ENCODE measurements at places on chromosomes 16 and 17.
A peak's percentile ranks its signal among the peaks of the same experiment; 100 is the strongest.

DNA sequence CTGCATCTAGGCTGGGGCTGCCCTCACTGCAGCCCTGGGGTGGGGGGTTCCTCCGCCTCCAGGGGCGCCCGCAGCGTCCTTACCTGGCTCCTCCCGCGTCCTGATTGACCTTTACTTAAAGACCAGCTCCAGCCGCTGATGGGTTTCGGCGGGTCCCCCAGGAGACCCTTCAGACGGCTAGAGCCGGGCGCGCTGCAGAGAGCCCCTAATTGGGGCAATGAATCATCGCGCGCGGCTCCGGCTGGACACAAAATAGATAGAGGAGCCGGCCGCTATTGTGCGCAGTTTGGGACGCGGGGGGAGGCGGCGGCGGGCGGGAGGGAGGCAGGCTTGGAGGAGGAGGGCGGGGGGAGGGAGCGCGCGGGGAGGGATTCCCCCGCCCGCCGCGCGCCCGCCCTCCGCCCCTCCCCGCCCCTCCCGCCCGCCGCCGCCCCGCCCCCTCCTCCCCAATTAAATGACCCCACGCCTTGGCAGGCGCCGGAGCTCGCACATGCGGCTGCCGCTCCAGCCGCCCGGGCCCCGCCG lies 56.5 kb upstream of the CIBAR2 start:
- DNase-seq = no peak

DNA sequence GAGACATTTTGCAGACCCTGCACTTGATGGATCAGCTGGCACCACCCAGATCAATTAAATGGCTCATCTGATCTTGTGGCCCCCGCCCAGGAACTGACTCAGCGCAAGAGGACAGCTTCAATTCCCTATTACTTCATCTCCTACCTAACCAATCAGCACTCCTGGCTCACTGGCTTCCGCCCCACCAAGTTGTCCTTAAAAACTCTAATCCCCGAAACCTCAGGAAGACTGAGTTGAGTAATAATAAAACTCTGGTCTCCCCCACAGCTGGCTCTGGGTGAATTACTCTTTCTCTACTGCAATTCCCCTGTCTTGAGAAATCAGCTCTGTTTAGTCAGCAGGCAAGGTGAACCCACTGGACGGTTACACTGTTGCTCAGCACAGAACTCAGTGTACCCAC lies 23.6 kb downstream of the SPPL2C start:
- no peak for DNase-seq

DNA sequence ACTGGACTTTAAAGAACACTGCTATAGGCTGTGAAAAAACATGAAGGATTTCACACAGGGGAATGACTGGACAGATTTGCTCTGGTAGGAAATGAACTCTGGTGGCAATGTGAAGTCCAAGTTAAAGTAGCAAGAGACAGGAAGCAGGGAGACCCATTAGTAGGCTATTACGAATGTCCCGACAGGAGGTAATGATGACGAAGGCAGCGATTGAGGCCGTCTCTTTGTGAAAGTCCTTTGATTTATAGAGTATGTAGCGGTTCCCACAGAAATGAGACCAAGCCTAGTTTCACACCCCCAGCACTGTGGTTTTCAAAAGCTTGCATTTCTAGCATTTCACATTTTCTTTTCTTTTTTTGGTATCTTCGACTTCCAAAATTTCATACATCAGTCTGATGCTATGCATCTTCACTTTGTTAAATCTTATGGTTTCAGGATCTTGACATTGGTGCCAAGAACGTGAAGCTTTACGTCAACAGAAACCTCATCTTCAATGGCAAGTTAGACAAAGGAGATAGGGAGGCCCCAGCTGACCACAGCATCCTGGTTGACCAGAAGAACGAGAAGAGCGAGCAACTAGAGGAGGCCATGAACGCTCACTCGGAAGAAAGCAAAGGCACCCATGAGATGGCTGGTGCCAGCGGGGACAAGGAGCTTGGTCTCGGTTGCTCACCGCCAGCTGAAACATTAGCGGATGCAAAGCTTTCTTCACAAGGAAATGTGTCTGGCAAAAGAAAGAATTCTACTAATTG lies 189.8 kb downstream of the KATNIP start:
- no peak for DNase-seq

GRCh38 chr16:10039220-10040096 lies 142.8 kb downstream of the GRIN2A start:
- DNase-seq = no peak

DNA sequence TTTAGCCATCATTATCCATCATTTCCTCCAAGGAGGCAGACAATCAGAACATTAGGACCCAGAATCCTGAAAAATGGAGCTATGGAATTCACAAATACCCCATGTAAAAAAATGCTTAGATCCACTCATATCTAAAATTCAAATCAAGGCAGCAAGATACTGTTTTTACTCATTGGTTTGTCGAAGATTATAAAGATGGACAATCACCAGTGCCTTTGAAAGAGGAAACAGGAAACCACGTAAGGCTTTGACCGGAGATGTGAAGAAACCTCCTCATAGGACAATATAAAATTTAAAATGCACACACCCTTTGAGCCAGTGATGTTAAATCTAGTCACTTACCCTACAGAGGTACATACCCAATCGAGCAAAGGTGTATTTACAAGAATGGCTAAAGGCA lies 130.0 kb downstream of the XYLT1 start:
- no peak for DNase-seq

DNA sequence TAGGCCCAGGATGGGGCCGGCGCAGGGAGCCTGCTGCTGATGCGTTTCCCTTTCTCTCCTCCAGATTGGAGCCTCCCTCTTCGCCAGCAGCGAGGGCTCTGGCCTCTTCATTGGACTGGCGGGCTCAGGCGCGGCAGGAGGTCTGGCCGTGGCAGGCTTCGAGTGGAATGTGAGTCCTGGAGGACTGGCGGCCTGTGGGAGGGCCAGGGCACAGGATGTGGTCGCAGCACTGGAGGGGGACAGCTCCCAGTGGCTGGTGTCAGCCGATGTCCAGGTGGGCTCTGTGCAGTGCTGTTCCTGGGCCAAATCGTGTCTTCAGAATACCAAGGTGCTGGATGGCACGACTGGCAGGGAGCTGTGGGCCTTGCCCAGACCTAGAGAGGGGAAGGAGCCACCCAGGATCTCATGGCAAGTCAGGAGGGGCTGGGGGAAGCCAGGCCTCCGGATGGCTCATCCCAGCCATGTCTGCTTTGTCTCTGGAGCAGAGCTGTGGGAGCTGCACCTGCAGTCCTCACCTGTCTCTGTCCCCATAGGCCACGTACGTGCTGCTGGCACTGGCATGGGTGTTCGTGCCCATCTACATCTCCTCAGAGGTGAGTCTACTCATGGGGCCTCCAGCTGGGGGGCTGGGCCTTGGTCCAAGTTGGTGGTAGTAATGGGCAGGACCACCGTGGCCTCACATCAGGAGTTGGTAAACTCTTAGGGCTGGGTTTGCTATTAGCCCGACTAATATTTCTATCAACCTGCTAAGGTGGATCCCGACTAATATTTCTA lies 7.3 kb downstream of the SLC5A10 start:
- no peak for DNase-seq

DNA sequence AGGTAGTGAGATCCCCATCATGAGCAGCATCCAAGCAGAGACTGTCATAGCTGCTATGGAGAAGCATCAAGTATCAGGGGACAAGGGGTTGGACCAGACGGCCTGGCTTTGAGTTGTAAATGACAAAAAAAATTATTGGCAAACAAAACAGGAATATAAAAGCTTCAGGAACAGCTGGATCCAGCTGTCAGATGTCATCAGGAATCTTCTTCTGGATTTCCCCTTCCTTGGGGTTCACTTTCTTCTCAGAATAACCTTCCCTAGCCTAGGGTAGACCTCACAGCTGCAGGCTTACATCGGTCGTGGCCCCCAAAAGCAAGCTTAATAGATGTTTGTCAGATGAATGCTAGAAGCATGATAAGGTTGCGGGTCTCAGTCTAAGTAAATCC lies 17.2 kb upstream of the RAI1 start:
- DNase-seq = no peak

DNA sequence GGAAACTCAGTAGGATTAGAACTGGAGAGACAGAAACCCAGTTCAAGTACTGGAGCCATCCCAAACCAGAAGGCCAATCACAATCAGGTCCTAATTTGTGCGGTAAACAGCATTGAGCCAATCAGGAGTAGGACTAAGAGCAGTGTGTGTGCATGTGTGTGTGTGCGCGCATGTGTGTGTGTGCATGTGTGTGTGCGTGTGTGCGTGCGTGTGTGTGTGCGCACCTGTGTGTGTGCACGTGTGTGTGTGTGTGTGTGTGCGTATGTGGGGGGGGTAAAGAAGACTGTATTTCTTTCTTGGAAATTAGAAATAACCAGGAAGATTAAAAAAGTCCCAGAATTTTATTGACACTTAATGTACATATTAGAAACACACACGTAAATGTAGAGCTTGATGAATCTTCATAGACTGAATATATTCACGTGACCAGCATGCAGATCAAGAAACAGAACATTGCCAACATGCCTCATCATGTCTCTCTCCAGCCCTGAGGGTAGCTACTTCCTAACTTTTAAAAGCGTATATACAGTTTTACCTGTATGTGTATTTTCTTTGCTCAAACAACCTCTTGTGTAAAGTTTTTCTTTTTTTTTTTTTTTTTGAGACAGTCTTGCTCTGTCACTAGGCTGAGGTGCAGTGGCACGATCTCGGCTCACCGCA lies 919 bp upstream of the DHRS7C start:
- no peak for DNase-seq

DNA sequence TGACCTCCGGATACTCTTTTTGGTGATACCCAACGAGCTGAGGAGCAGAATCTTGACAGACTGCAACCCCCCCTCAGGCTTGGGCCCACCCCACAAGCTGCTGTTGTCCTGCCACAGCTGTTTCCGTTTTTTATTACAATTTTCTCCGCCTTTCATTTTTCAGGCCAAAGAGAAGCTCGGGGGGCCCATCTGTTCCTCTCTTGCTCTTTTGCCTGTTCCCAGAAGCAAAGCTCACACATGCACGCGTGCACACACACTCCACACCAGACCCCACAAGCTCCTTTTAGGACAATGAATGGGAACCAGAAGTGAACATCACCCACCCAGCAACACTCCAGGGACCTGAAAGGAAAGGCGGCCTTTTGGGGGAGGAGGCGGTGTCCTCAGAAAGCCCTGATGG lies 16.3 kb downstream of the SOX9 start:
- no peak for DNase-seq

GRCh38 chr16:1330260-1330914 lies 3.1 kb upstream of the BAIAP3 start:
- DNase-seq = no peak

DNA sequence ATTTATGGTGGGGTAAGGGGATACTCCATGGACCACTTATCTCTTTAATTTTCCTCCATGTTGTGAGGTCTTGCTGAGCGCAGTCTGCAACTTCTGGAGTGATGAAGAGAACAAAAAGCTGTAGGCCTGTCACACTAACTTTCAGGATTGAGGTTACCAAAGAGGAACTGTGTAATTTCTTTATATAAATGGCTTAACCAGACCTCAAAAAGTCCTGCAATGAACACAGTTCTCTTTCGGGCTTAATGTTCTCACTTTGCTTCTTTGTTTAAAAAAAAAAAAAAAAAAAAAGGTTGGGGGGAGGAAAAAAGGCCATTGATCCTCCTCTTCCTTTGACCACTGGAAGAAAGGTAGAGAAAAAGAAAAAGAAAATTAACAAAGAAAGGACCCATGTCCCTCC lies 86.8 kb upstream of the SOX9 start:
- DNase-seq = no peak

DNA sequence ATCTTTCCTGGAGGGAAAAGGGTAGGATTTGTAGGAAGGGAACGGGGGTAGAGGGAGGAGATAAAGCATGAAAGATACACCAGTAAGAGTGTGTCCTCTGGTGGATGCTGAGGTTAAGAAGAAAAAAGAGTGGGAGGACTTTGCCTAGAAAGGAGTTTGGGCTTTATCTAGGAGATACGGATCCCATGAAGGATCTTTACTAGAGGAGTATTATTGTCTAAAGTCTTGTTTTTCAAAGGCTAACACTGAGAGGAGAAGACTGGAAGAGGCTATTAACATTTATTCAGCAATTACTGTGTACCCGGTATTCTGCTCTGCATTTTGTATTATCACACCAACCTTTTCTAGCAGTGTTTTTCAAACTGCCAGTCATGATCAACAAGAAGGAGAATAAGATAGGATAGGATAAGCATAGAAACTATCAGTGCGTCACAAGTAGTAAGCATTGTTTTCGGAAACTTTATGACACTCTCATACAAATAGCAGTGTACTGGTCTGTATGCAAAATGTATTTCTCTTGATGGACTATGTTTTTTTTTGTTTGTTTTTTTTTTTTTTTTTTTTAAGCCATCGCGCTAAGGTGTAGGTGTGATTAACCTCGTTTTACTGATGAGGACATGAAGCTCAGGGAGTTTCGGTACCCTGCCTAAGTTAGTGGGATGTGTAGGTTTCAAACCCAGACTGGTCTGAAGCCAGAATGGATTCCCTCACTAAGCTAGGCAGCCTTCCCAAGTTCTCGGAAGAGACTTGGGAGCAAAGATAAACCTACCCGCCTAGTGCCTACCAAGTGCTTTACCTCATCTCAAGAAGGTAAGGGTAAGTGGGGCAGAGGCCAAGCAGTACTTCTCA lies 1.3 kb upstream of the SP2 start:
- no peak for DNase-seq

- DNase-seq = peak; percentile 85
Observed at GRCh38 chr16:50368410-50369132, at the start of gene BRD7. TSS of gene BRD7 (minus strand) at chr16:50368988. CDS start at chr16:50368774, 214 bp downstream.

- no peak for DNase-seq
Observed at GRCh38 chr17:77963441-77963840, 4.9 kb downstream of the TNRC6C start.

- no peak for DNase-seq
Observed at GRCh38 chr17:19723964-19724363, 7.6 kb upstream of the SLC47A2 start.

DNA sequence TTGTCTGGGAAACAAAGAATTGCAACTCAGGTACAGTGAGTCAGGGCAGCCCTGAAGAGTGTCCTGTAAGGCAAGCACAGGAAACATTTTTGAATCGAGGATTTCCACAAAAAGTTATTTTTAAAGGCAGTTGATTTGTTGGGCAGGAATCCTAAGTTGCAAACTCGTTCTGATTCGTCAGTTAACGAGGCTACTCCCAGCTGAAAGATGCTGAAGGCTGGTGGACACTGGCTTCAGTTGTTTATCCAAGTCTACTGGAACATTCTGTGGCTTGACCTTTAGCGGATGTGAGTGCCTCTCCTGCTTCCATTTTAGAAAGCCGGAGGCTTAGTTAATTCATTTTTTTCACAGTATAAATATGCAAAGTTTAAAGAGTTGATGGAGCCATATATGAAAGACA lies 84.2 kb downstream of the KCNJ12 start:
- DNase-seq = no peak

DNA sequence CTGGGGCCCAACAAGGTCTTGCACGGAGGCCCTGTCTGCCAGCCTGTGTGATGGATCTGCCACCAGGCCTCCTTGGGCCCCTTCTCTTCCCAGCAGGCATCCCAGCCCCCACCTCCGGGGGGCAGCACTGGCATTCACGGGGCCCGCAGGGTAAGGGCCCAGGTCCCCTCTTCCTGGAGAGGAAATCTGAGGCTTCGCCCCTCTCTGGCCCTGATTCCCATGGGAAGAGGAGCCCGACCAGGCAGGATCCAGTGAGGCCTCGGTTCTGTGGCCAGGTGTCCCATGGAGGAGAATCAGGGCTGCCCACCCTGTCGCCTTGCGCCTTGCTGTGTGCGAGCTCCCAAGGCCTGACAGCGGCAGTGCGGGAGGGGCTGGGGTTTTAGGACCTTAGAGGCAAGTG lies 48.4 kb downstream of the PDPK1 start:
- no peak for DNase-seq

Measured in activated naive CD8-positive, alpha-beta T cell treated with anti-CD3 and anti-CD28 coated beads, Interleukin-2, amount 10 ng/mL, durations not matched to agents 7 days and 5 days (primary cell).